ENCODE measurements at places on chromosomes 3 and 15. TPM values are rescaled to one million over a fixed set of nuclear protein-coding genes. Genes with fewer than 3 reads are reported as not detected.
A peak's percentile ranks its signal among the peaks of the same experiment; 100 is the strongest.

CISH gene
- 2.5 TPM for total RNA-seq

DNA sequence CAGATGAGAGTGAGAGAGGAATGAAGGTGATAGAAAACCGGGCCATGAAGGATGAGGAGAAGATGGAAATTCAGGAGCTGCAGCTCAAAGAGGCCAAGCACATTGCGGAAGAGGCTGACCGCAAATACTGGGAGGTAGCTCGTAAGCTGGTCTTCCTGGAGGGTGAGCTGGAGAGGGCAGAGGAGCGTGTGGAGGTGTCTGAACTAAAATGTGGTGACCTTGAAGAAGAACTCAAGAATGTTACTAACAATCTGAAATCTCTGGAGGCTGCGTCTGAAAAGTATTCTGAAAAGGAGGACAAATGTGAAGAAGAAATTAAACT is 88.9 kb downstream of the EOMES start:
- DNase-seq: no peak

GRCh38 chr3:169028716-169029115 is 634.8 kb downstream of the MECOM start:
- no peak for DNase-seq

- DNase-seq: no peak
Measured at GRCh38 chr15:31571676-31572075, 245.0 kb downstream of the KLF13 start.

- DNase-seq: no peak
Measured at GRCh38 chr3:109924196-109924595, 586.9 kb upstream of the DPPA4 start.

RAB27A gene
- total RNA-seq: 12.4 TPM

ZNF860 gene
- 1.2 TPM for total RNA-seq

- DNase-seq: no peak
Measured at GRCh38 chr15:65869954-65870871, 922 bp downstream of the RAB11A start.

DNA sequence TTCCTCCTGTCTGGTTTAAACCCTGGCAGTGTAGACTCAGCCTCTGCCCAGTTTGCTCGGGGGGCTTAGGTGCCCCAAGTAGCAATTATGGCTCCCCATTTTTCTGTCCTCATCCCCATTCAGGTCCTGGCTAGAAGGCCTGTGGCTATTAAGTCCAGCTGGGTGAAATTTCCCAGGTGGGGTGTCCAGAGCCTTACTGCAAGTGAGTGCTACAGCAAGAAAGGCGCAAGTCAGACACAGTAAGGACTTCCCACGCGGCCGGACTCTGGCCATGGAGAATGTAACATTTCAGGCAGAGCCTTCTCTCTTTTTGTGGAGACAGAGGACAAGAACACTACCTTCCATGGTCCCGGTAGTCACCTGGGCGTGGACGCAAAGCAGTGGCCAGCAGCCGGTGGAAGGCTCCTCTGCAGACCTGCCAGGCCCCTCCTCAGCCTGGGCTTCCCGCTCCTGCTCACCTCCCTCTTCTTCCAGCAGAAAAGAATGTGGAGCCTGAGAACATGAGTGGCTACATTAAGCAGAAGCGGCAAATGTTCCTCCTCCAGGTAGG is 23.3 kb downstream of the CFAP100 start:
- no peak for DNase-seq

- no peak for DNase-seq
Measured at GRCh38 chr3:193974671-193975535, 161.0 kb upstream of the HES1 start.

PODXL2 gene
- 21.5 TPM for total RNA-seq

DNA sequence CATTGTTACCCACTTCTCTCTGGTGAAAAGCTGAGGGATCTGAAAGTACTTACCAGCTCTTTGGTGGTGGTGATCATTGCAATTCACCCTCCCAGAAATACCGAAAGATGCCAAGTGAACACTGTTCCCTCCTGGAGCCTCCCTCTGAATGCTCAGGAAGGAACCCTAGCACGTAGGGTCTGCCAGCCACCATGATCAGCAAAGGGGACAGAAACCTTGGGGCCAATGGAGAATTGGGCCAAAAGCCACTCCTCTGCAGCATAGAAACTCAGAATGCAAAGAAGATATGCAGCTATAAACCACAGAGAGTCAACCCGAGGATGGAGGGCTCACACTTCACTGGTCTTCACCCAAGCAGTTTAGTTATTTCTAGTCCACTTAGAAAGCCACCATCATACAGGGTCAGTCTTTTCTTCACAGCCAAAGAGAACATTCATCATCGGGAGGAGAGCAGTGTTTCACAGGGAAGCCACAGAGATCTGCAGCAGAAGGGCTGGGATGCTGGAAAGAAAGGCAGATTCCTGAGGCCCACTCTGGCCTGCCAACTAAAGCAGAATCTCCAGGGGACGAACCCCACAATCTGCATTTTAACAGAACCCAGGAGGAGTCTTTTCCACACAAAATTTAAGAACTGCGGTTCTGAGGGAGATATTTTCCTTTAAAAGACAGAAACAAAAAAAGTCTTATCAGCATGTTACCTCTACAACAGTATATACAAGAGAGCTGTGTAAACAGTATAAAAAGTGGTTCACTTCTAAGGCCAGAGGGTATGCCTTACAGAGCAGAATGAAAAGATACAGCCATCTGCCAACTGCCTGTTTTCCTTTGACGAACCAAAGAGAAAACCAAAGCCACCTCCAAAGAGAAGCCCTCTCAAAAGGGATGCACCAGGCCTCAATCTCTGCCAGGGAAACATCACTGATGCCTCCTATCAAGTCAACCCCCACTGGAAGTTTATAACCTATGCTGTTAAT is 11.3 kb downstream of the TBC1D2B start:
- no peak for DNase-seq

DNA sequence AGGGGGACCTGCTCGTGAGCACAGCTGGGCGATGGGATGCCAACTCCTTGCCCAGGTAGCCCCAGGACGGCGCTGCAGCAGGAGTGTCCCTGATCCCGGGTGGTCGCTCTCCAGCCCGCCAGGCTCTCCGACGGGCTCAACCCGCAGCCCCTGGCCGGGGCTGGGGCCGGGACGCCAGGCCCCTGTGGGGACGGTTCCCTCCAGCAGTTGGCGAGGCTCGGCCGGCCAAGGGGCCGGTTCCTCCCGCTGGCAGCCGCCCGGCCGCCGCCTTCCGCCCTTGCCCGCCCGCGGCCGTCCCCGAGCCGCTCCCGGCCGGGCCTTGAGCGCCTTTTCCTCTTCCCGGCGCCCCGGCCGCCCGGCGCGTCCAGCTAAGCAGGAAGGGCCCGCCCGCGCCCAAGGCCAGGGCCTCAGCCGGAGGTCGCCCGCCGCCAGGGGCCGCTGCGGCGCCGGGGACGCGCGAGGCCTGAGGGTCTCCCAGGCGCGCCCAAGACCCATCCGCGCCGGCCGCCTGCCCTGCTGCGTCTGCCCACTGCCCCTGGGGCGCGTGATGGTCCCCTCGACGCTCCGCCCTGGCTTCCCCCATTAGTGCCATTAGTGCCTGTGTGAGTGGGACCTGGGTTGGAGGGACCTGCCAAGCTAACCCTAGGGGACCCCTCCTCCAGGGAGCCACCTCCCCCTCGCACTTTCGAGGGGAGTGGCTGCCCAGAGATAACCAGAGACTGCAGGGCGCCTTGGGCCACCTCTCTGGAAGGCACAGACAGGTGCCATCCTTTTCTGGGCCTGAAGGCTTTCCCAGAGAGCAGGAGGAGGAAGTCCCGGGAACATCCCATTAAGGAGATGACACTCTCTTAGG is 106.4 kb downstream of the FBLN2 start:
- no peak for DNase-seq

DNA sequence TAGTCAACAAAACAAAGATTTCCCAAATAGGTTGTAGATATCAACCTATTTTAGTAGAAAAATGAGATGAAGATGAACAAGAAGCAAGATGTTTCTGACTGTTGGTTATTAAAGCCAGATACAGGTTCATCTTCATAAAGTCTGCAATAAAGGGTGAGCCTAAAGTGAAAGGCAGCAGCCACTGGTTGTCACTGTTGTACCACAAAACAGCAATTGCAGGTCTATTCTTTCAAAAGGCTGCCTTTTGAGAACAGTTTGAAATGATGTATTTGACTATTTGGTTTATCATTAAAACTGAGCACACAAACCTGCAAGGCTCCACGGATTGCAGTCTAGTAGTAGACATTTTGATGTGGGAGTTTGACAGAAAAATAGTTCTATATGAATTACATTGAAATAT is 543.4 kb downstream of the GBE1 start:
- no peak for DNase-seq

DNA sequence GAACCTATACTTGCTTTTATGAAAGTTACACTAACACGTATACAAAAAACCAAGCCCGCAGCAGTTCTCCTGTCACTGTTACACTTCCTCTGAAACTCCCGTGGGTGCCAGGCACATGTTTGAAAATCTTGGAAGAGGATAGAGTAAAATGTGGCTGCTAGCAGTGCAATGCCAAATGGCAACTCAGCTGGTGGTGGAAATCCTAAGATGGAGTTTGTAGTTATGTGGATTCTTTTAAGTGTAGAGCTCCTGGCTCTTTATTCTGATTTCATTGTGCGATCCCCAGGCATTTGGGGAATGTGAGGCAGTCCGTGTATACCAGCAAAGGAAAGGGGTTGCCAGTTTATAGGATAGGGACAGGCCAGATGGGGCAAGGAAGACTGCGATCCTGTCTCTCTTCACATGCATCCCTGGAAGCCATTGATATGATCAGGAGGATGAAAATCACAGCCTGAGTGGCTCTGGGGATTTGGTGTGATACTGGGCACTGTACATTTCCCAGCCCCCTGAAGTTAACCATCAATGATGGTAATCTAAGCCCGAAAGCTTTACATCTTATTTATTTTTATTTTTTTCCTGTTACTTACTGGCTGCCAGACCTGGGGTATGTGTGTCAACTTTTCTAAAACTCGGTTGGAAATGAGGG is 1.1 kb downstream of the STAC start:
- no peak for DNase-seq

- DNase-seq: no peak
Measured at GRCh38 chr3:195201295-195201694, 69.7 kb downstream of the XXYLT1 start.

DNA sequence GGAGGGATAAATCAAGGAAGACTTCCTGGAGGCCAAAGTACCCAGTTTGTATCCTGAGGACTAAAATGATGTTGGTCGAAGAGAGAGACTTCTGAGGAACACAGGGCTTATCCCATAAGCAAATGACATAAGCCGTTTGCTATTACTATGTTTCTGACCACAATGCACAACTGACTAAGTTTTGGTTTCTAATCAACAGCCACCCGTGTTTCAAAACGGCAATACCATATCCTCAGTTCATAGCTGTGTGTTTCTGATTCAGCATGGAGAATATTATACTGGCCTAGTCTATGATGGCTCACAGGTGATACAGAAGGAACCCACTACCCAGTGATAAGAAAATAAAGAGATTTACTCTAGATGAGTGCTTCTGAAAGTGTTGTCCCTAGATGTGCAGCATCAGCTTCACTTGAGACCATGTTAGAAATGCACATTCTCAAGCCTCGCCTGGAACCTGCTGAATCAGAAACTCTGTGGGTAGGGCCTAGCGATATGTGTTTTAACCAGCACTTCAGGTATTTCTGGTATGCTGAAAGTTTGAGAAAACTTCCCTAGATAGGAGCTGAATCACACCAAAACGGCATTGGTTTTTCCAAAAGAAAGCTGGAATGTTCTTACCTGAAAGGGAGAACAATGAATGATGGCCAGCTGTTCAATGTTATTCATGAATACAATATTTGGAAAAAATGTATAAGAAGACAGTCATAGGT is 639.7 kb upstream of the NR2F2 start:
- DNase-seq: no peak

DNA sequence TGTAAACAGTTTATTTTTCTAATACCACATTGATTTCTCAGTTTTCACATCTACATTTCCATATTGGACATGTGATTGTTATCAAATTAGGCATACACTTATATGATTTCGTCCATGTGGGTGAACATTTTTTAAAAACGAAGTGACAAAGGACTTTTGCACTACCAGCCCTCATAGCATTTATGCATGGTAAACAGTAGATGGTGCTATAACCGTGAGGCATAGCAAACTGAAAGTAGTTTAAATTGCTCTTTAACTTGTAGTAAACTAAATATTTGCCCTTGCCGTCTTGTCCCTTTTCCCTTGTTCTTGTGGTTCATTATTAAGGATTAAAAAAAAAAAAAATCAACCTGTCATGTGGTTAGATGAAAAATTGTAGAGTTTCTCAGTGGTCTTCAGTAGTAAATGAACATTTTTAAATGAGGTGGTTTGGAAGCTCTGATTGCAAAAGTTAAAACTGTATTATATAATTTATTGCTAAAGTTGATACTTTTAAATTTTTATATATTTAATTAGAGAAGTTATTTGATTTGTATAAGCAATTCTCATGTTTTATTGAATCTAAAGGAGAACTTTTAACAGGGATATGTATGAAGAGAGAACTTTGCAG is 24.0 kb downstream of the STX19 start:
- peak; percentile 55 for DNase-seq
